Heart left ventricle (tissue), 16 donors: ENCODE measurements at places on chromosomes 6 and 20.

- DNase-seq, result no peak
Observed at GRCh38 chr6:16092990-16093389, 35.9 kb upstream of the MYLIP start.

- no peak for DNase-seq
Observed at GRCh38 chr6:34926655-34927054, 37.6 kb downstream of the ANKS1A start.

GRCh38 chr20:54346276-54346675 lies 129.1 kb upstream of the DOK5 start:
- DNase-seq, result no peak

GRCh38 chr6:149061930-149062329 lies 255.6 kb upstream of the TAB2 start:
- no peak for DNase-seq

- DNase-seq, result no peak
Observed at GRCh38 chr20:60512443-60512842, 554.2 kb downstream of the CDH26 start.

DNA sequence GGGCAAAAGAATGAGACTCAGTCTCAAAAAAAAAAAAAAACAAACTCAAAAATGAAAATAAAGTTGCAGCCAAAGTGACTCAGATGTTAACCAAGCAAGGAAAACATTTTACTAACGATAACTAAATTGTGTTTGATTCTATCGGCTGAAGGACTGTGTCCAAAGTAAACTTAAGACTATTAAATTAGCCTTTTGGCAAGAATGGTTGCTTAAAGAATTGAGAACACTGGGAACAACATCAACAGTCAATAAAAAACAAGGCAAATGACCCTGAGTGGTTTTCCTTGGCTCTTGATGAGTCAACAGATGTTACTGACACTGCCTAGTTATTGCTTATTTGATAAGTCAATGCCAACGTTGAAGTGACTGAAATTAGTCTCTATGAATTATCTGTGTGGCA lies 36.7 kb downstream of the POU3F2 start:
- DNase-seq, result no peak

- no peak for DNase-seq
Observed at GRCh38 chr6:122184401-122184827, 215.0 kb upstream of the HSF2 start.

DNA sequence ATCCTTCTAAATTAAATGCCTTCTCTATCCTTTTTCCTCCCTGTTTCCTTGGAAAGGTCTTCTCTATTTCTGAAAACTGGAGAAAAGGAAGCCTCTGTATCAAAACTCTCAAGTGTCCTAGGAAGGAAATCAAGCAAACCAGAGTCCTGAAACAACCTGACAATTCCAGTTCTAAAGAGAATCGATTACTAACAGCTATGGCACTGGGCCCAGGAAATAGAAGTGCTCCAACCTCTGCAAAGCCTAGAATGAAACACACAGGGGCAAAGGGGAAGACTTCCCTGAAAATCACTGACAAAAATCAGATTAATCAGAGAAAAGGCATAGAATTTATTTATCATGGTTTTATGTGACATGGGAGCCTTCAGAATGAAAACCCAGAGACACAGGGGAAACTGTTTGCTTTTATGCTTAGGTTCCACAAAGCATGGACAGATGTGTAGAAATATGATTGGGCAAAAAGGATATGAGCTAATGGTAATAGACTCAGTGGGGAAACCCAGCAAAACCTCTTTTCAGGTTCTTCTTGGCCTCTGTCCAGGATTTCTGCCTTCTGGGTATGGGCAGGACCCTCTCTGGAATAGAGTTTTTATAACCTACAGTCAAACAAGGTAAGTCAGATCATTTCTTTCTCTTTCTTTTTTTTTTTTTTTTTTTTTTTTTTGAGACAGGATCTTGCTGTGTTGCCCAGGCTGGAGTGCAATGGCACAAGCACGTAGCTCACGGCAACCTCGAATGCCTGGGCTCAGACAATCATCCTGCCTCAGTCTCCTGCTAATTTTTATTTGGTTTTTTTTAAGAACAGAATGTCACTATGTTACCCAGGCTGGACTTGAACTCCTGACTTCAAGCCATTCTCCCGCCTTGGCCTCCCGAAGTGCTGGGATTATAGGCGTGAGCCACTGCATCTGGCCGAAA lies 91.7 kb downstream of the CD24 start:
- DNase-seq, result no peak

GRCh38 chr6:29227235-29227634 lies 56.5 kb downstream of the OR2J2 start:
- no peak for DNase-seq

- DNase-seq, result no peak
Observed at GRCh38 chr6:36135053-36135731, 4.9 kb downstream of the MAPK13 start.

DNA sequence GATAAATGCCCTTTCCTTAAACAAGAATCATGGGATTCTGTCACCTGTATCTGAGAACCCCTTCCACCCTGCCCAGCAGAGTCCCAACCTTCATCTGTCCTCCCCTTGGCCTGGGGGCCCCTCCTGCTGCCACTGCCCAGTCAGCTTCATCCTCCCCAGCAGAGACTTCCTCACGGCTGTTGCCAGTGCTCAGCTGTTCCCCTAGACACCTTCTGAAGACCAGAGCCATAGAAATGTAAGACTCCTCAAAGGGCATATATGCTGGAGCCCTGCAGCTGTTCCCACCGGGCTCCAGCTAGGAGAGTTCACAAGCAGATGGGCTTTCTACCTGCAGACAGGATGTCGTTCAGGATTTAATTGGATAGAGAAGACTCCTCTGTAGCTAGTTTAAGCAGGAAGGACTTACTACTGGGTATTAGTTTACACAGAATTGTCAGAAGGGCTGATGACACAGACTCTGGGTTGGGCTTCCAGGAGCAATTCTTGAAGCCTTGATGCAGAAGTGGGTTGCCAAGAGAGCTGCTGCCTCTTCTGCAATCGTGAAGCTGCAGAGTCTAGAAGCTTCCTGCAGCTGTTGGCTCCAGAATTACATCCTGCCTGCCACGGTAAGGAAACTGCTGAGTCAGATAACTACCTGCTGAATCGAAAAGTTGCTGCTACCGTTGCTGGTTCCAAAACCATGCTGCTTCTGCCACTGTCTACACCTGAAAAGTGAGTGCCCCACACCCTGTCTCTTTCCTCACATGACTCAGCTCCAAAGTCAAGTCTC lies 57.1 kb upstream of the MLN start:
- DNase-seq, result no peak

GRCh38 chr6:147058786-147059385 lies 145.3 kb upstream of the STXBP5 start:
- no peak for DNase-seq

DNA sequence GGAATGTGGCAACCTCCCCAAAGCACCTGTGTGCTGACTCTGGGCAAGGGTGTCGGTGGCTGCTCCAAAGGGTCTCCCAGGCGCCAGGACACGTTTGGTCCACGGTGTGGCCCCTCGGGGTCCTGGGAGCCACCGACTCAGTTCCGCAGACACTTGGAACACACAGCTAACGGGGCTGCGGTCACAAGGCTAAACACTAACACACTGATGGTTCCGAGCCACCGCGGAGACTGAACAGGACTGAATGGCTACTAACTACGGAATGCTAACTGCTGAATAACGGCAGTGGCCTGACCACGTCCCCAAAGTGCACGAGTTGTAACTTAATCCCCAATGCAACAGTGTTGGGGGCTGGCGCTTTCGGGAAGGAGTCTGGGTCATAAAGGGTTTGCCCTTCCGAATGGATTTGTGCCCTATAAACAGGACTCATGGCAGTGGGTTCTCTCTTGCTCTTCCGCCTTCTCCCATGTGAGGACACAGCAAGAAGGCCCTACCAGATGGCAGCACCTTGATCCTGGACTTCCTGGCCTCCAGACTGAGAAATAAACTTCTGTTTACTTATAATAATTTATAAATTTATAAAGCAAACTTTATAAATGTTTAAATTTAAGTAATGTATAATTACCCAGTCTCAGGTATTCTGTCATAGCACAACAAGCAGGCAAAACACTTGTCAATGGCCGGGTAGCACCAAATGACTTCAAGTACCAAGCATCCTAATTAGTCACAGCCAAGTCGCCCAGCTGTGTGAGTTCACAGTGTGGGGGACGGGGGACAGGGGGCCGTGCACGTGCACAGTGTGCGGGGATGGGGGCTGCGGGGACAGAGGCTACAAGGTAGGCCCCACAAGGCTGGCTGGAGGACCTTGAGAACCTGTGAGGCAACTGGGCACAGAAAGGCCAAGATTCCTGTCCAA lies 2.3 kb upstream of the EEF1A2 start:
- DNase-seq, result no peak

DNA sequence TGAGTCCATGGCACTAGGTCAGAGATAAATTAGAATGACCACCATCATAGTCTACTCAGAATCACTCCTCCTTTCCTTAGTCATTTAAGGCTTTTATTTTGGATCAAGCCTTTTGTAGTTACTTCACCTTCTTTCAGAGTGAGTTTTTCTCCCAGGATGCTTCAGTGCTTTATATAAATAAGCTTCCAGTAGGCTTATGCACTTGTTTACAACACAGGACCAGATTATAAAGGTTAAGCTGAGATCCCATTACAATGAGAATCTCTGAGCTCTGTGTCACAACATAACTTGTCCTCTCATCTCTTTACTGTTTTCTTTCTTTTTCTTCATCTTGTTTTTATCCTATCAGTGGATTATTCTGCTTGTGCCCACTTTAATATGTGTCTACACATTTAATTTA lies 47.9 kb downstream of the CEP57L1 start:
- DNase-seq, result no peak

- DNase-seq, result no peak
Observed at GRCh38 chr6:154602296-154602695, 91.8 kb upstream of the CNKSR3 start.

- DNase-seq, result no peak
Observed at GRCh38 chr20:36304786-36305495, 1.2 kb upstream of the DLGAP4 start.
